ENCODE measurements at places on chromosomes 11 and 22. TPM values are rescaled to one million over a fixed set of nuclear protein-coding genes. Genes with fewer than 3 reads are reported as not detected.

GRCh38 chr22:20213833-20214708 is 54.0 kb downstream of the RTN4R start:
- H3K36me3 ChIP-seq: no peaks in the 10 kb centered on the region
- no peaks in the 10 kb centered on the region for H3K4me1 ChIP-seq
- no peak overlapping the region for H3K4me3 ChIP-seq
- no peak for DNase-seq

DNA sequence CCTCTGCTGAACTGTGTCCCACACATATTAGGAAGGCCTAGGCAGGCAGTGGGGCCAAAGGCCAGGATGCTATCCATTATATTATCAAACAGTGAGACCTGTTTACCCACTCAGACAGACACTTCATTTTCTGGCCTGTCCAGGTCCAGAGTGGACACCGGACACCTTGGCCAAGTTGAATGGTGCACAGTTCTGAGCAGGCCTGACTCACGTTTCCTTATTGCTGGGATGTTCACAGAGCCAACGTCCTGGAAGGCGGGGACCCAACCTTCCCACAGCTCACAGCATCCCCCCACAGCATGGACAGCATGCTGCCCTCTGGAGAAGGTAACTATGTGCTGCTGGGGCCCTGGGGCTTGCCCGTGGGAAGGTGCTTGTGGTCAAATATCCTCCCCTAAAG is 86.6 kb downstream of the BTBD10 start:
- H3K4me3 ChIP-seq: no peak overlapping the region
- H3K27ac ChIP-seq: no peak overlapping the region
- no peak for DNase-seq
- peaks cover 69% of the 10 kb centered on the region for H3K36me3 ChIP-seq
- H3K4me1 ChIP-seq: no peaks in the 10 kb centered on the region
- H3K27me3 ChIP-seq: no peaks in the 10 kb centered on the region

The SPATA19 gene
- not detected for total RNA-seq

DNA sequence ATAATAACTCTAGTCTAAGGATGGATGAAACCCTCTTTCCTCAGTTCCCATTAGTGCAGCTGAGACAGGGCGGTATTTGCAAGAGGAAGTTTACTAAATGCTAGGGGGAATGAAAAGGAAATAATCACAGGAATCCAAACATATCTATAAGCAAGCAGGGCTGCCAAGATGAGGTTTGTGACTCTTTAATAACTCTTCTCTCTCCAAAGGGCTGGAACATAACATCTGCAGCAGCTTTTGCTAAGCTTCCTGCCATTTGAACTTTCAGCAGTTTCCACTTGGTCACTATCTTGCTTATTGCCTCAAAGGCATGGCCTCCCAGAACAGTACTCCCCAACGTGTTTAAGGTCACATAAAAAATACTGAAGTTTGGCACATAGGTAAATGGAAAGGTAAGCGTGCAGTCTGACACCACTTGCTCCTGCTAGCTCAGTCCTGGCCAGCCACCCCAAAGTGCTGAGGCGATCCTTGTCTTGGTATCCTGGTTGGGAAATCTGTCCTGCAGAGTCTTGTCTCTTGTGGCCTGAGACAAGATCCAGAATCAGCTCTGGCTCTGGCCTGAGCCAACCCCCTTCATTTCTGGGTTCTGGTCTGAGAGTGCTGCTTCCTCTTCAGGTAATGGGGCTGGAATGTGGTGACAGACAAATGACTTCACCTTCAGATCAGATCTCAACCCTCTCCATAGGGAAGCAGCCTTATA is 81.8 kb downstream of the KCNC1 start:
- H3K4me1 ChIP-seq: no peaks in the 10 kb centered on the region
- no peak overlapping the region for H3K4me3 ChIP-seq
- H3K27me3 ChIP-seq: no peaks in the 10 kb centered on the region

- H3K4me1 ChIP-seq: no peaks in the 10 kb centered on the region
- no peaks in the 10 kb centered on the region for H3K36me3 ChIP-seq
- H3K27me3 ChIP-seq: no peaks in the 10 kb centered on the region
- DNase-seq: no peak
- H3K27ac ChIP-seq: no peak overlapping the region
Observed at GRCh38 chr11:85541683-85542082, 85.5 kb downstream of the DLG2 start.

Data from right lobe of liver (tissue), 6 donors.